ENCODE measurements at places on chromosomes 16 and 17. TPM values are rescaled to one million over a fixed set of nuclear protein-coding genes. Genes with fewer than 3 reads are reported as not detected.

DNA sequence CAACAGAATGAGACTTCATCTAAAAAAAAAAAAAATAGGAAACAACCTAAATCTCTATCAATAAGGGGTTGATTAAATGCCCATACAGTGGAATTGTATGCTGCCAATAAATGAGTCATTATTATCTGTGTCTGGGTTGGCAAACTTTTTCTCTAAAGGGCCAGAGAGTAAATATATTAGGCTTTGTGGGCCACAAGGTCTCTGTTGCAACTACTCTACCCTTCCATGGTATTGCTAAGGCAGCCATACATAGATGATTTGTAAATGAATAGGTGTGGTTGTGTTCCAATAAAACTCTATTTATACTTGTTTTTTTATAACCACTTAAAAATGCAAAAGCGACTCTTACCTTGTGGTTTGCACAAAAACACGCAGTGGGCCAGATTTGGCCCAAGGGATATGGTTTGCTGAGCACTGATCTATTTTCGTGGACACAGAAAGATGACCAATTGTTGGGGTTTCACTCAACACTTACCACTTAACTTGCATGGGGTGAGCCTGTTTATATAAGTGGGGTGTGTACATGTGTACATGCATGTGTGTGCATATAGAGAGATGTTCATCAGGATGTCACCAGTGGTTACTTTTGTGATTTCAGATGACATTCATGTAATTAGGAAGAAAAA, 12.4 kb upstream of the IL4R start:
- DNase-seq, result no peak

Gene IGFBP4
- total RNA-seq, result 111 TPM

DNA sequence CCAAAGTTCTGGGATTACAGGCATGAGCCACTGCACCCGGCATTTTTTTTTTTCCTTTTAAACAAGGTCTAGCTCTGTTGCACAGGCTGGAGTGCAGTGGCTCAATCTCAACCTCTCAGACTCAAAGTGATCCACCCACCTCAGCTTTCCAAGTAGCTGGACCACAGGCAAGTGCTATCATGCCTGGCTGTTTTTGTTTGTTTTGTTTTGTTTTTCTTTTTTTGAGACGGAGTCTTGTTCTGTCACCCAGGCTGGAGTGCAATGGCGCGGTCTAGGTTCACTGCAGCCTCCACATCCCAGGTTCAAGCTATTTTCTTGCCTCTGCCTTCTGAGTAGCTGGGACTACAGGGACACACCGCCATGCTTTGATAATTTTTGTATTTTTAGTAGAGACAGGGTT, 19.1 kb upstream of the ZC3H7A start:
- DNase-seq, result no peak

Gene CDH5
- 55.8 TPM for total RNA-seq

Gene CCL4
- total RNA-seq, result 2.4 TPM

DNA sequence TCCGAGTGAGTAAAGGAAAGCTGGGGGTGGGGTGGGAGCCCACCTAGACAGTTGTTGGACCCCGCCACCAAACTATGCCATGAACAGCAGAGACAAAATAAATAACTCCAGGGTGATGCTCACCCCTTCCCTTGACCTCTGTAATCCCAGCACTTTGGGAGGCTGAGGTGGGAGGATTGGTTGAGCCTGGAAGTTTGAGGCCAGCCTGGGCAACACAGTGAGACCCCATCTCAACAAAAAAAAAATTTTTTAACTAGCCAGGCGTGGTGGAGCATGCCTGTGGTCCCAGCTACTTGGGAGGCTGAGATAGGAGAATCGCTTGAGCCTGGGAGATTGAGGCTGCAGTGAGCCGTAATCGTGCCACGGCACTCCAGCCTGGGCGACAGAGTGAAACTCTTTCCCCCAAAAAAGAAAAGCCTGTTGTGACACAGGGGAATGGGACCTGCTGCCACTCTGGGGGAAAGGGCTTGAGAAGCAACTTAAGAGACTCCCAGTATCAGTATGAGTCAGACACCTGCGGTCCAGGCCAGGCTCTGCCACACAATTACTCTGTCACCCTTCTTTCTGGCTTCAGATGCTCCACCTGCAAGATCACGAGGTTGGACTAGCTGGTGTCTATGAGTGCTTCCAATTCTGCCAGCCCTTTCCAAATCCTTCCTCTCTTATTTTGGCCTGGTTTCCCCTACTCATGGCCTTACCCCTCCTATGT, 5.0 kb downstream of the SGCA start:
- DNase-seq, result no peak

GRCh38 chr16:898761-899682, 71.8 kb downstream of the LMF1 start:
- DNase-seq, result no peak

Gene EME1
- 2.7 TPM for total RNA-seq

- no peak for DNase-seq
Observed at GRCh38 chr16:50611332-50611934, 63.2 kb downstream of the NKD1 start.

- DNase-seq, result no peak
Observed at GRCh38 chr17:44284024-44284400, 16.1 kb upstream of the SLC4A1 start.

GRCh38 chr17:66885417-66885816, 50.5 kb downstream of the CACNG5 start:
- no peak for DNase-seq

- no peak for DNase-seq
Observed at GRCh38 chr17:37532756-37533155, 43.1 kb downstream of the DUSP14 start.
